ENCODE measurements at places on chromosomes 4 and X.
A peak's percentile ranks its signal among the peaks of the same experiment; 100 is the strongest.

- DNase-seq: no peak
These were observed 1.1 kb downstream of the BMPR1B start for GRCh38 chr4:94758700-94759399.

DNA sequence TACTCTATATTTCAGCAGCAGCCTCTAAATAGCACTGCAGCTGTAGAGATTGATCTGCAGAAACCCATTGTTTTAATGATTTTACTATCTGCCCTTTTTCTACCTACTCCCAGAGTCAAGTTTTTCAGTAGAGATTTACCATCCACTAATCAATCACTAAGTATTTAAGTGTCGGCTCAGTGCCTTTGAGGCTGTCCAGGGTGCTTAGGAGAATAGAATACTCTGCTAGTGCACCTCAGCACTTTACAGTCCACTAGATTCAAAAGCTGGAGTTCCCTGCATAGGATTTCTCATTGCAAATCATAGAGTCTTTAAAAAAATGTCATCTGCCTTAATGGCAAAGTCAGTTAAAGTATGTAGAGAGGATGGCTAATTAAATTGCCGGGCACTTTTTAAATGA is 29.6 kb upstream of the ANAPC4 start:
- no peak for DNase-seq

- peak; percentile 100 for DNase-seq
These were observed at the start of gene LNX1 for GRCh38 chr4:53591372-53591892. Gene LNX1, minus strand, starts transcription at chr4:53591486. Its CDS starts 17,484 bp downstream, at chr4:53574002.

DNA sequence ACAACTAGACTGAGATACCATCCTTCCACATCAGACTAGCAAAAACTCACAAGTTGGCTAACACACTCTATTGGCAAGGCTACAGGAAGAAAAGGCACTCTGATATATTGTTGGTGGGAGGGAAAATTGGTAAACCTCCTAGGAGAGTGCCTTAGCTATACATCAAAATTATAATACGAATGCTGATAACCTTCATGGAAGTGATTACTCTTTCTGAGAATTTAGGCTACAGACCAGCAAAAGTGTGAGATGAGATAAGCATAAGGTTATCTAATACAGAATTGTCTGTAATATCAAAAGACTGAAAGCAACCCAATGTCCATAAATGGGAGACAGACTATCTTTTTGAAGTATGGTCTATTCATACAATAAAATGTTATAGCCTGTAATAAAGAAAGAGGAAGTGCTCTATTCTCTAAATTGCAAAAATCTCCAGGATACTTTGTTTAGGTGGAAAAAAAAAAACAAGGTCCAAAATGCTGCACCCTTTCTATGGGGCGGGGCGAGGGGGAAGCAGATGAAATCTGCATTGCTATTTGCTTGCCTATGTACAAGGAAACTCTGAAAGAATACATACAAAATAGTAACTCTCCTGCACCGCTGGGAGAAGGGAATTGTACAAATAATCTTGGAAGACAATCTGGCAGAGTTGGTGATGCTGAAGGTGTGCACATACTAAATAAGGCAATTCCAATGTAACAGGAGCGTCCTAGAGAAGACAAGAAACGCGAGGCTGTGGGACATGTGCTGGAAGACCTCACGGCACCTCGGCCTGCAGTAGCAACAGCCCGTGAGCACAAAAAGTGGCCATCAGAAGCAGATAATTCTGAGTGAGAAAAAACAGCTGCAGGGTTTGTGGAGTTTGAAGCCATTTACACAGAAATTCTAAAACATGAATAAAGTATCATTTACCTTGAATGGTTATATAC is 109.7 kb downstream of the AFAP1 start:
- DNase-seq: no peak

GRCh38 chr4:126658411-126658810 is 974.3 kb upstream of the INTU start:
- no peak for DNase-seq

DNA sequence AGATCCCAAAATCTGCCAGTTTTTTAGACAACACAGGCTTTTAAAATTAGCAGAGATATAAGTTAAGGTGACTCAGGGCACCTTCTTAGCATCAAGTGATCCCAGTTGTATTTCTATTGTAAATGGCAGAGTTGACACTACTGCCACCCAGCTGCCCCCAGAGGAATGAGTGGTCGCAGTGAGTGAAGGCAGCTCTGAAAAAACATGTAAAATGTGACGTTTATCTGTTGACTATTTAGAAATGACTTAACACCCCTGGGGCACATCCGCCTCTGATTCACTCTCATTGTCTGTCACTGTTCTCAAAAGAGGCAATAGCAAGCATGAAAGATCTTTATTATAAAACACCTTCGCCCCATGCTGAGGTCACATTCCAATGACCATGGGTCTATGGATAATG is 592.4 kb downstream of the ACTRT1 start:
- no peak for DNase-seq

DNA sequence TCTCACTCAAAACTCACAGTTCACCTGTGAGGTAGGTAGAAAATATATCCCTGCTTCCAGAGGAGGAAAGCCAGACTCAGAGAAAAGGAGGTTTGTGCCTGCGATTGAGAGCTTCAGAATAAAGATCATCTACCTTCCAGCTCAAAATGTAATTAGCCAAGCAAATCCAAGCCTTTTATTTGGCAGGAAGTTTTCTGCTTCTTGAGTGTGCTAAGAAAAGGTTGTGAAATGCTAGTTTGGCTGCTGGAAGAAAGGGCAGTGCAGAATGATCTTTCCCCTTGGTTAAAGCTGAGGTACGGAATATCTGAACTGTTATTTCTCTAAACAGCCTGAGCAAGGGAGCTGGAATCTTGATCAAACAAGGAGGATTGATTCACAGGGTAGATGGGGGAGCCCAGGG is 59.7 kb upstream of the VCX3B start:
- no peak for DNase-seq

DNA sequence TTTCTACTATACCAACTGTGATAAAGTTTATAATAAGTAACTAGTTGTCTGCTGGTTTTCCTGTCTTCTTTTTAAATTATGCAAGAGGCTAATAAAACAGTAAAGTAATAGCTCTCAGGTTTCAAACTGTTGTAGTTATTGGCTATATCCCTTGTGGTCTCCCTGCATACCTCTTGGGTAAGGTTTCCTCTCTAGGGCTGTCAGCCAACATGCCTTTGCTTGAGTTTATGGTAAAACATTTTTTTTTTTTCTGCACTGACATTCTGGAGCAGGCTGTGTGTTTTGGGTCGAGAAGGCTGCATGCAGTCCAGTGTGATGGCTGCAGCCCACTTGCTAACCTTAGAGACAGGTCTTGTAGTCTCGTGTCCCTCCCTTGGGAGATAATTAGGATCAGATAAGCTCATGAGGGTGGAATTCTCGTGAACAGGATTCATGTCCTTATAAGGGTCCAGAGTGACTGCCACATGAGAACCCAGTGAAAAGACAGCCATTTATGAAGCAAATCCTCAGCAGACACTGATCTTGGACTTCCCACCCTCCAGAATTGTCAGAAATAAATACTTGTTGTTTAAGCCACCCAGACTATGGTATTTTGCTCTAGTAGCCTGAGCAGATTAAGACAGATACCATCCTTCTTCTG is 831.2 kb downstream of the CCSER1 start:
- no peak for DNase-seq

GRCh38 chrX:2954541-2954940 is 25.4 kb upstream of the ARSD start:
- no peak for DNase-seq

- no peak for DNase-seq
These were observed 24.8 kb upstream of the CYBB start for GRCh38 chrX:37755025-37755424.

- no peak for DNase-seq
These were observed 1156.7 kb downstream of the FAM133A start for GRCh38 chrX:94830717-94831116.
